SJSA1 (cell line): ENCODE measurements at places on chromosomes 4 and X. TPM values are rescaled to one million over a fixed set of nuclear protein-coding genes. Genes with fewer than 3 reads are reported as not detected.

The GPR82 gene
- total RNA-seq, result not detected in 2 replicates

The TREX2 gene
- total RNA-seq, result 0.39 TPM in 1 of 2 replicates, not detected in the other

The F11 gene
- not detected in 2 replicates for total RNA-seq

The THAP6 gene
- 8.7 and 13.6 TPM in 2 replicates for total RNA-seq

The RAPGEF2 gene
- total RNA-seq, result 81.5 and 97.6 TPM in 2 replicates

The CNKSR2 gene
- total RNA-seq, result 0.47 TPM in 1 of 2 replicates, not detected in the other

- no peak for DNase-seq
Measured at GRCh38 chrX:154779261-154779660, 16.6 kb downstream of the DKC1 start.

DNA sequence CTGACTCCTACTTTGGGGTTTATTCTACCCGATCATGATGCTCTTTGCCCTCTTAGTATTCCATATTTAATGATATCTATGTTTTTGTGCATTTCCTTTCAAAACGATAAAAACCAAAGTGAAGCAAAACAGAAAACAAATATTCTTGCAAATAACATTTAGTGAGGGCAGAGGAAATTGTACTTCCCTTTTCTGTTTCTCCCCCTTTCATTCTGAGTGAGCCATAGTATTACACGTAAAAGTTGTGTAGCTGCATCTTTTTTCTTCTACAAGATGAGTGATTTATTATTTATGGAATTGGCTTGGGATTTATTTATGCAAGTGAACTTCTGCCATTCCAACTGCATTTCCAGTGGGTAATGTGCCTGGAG lies 109.9 kb downstream of the AFF2 start:
- DNase-seq, result no peak

DNA sequence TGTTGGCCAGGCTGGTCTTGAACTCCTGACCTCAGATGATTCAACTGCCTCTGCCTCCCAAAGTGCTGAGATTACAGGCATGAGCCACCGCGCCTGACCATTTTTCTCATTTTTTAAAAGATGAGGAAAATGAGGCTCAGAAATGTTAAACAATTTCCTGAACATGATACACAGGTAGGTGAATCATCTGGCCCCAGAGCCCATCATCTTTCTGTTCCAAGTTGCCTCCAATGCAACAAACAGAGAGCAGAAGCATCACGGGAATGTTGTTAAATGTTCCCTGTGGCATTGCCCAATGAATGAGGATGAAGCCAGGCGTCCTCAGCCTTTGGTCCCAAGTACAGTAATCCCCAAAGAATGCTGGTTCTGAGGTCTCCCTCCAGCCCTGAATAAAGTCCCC lies 31.3 kb upstream of the ANXA5 start:
- DNase-seq, result peak; percentile 88

GRCh38 chr4:151219091-151219490 lies 57.9 kb upstream of the PRSS48 start:
- no peak for DNase-seq

DNA sequence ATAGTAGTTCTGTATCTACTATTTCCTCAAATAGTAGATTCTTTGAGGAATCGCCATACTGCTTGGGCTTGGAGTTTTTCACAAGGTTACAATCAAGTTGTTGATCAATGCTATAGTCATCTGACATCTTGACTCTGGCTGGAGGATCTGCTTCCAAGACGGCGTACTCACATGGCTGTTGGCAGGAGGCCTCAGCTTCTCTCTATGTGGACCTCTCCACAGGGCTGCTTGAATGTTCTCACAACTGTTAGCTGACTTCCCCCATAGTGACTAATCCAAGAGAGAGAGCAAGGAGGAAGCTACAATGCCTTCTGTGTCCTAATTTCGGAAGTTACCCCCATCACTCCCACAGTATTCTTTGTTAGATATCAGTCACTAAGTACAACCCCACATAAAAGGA lies 10.3 kb downstream of the EGFL6 start:
- DNase-seq, result no peak

GRCh38 chr4:85968945-85969819 lies 390.7 kb downstream of the MAPK10 start:
- DNase-seq, result peak; percentile 36

- no peak for DNase-seq
Measured at GRCh38 chr4:152283801-152284470, 252.0 kb downstream of the FBXW7 start.
